ENCODE measurements at places on chromosomes 12 and 14. TPM values are rescaled to one million over a fixed set of nuclear protein-coding genes. Genes with fewer than 3 reads are reported as not detected.

AQP6 gene
- not detected for total RNA-seq

AQP5 gene
- total RNA-seq: not detected

ZNF410 gene
- total RNA-seq: 45.8 TPM

WASHC3 gene
- 31.3 TPM for total RNA-seq

LIMA1 gene
- 6.3 TPM for total RNA-seq

MRPL42 gene
- 50.0 TPM for total RNA-seq

G2E3 gene
- 9.7 TPM for total RNA-seq

PAX9 gene
- 3.2 TPM for total RNA-seq

CCDC198 gene
- total RNA-seq: 1.9 TPM

SYNE3 gene
- total RNA-seq: 1.0 TPM

HSPA2 gene
- total RNA-seq: 36.6 TPM

MYF5 gene
- not detected for total RNA-seq

GYS2 gene
- not detected for total RNA-seq

FGF6 gene
- total RNA-seq: not detected

ADCY6 gene
- total RNA-seq: 15.8 TPM

AKAP5 gene
- 0.30 TPM for total RNA-seq

LHX5 gene
- total RNA-seq: 0.07 TPM

ALKBH1 gene
- 16.4 TPM for total RNA-seq

CD27 gene
- total RNA-seq: not detected

LMO3 gene
- not detected for total RNA-seq

OAS2 gene
- total RNA-seq: 0.63 TPM

ZNF891 gene
- total RNA-seq: 0.46 TPM

FKBP4 gene
- 107 TPM for total RNA-seq

TUNAR gene
- not detected for total RNA-seq

RPGRIP1 gene
- total RNA-seq: 0.20 TPM

SRRM4 gene
- total RNA-seq: not detected

TAMALIN gene
- total RNA-seq: 0.65 TPM

GPR137C gene
- total RNA-seq: 0.17 TPM

TBC1D30 gene
- total RNA-seq: 1.9 TPM

MOK gene
- 21.9 TPM for total RNA-seq

AMDHD1 gene
- total RNA-seq: 1.9 TPM

GPD1 gene
- total RNA-seq: 0.17 TPM

IAPP gene
- not detected for total RNA-seq

CD69 gene
- total RNA-seq: 0.16 TPM

PLEKHH1 gene
- 3.1 TPM for total RNA-seq

AHNAK2 gene
- total RNA-seq: 231 TPM

All from A549 treated with GW870086 at 1 μM for 4 hours (cell line).